ENCODE measurements at places on chromosomes 11 and 22. TPM values are rescaled to one million over a fixed set of nuclear protein-coding genes. Genes with fewer than 3 reads are reported as not detected.

DNA sequence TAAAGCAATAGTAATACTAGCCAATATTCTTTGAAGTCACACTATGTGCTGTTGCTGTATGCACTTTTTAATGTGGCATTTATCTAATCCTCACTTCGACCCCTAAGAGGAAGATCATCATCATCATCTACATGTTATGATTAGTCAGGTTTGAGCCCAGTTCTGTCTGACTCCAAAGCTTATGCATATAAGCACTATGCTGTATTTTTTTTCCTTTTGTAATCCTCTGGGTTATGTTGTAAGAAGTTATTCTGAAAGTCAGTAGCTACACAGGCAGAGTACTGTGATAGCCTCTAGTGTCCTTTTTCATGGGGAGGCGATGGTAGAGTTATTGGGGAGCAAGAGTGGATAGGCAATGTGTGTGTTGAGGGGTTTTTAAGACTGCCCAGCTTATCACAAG, 11.1 kb downstream of the MMP20 start:
- H3K36me3 ChIP-seq: no peaks in the 10 kb centered on the region
- H3K4me3 ChIP-seq: no peak overlapping the region
- no peak overlapping the region for H3K27ac ChIP-seq
- H3K27me3 ChIP-seq: no peaks in the 10 kb centered on the region
- H3K4me1 ChIP-seq: peaks cover 17% of the 10 kb centered on the region

GRCh38 chr22:44403602-44404329, 91.0 kb upstream of the SHISAL1 start:
- H3K4me1 ChIP-seq: no peaks in the 10 kb centered on the region
- H3K27ac ChIP-seq: no peak overlapping the region
- DNase-seq: no peak

XRCC6 gene
- 180 TPM for total RNA-seq

DNA sequence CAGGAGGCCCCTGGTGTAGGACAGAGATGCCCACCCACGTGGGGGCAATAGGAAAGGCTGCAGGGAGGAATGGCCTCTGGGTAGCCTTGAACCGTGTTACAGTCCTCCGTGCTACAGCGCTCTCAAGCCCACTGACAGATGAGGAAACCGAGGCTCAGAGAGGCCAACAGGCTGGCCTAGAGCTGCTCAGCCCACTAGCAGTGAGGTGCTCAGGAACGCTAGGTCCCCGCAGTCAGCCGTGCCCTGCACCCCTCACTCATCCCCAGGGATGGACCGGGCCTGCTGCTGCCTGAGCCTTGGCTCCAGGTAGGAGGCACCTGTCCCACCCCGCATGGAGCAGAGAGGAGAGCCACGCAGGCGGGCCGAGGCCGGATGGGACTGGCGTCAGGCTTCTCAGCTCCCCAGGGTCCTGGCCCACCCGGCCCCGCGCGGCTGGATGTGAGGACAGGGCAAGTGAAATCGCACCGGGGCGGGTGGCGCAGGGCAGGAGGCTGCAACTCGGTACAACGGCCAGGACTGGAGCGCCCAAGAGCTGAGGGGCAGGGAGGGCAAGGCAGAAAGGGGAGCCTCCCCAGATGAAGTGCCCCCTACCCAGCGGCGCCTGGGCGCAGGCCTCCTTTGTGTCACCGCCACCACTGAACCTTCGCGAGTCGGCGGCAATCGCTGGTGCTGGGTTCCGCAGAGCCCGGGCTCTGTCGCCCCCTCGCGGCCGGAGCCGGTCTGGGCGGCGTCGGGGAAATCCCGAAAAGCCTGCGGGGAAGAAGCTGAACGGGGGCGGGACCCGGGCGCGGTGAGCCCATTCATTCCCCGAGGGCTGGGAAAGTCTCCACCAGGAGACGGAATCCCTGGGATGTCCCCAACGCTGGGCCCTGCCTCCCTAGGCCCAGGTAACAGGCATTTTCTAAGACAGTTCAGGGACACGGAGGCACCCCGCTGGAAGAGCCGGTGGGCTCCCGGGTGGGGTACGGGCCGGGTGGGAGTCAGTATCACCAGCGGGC, 8.4 kb upstream of the SLC2A11 start:
- peak overlapping the region; percentile 40 for H3K4me3 ChIP-seq
- no peaks in the 10 kb centered on the region for H3K36me3 ChIP-seq
- DNase-seq: peak; percentile 89
- peaks cover 62% of the 10 kb centered on the region for H3K4me1 ChIP-seq
- no peaks in the 10 kb centered on the region for H3K27me3 ChIP-seq

- no peaks in the 10 kb centered on the region for H3K27me3 ChIP-seq
- no peak for DNase-seq
- no peak overlapping the region for H3K27ac ChIP-seq
- H3K4me3 ChIP-seq: no peak overlapping the region
Observed at GRCh38 chr11:75697906-75698581, 19.6 kb upstream of the MOGAT2 start.

- H3K27ac ChIP-seq: no peak overlapping the region
- no peaks in the 10 kb centered on the region for H3K27me3 ChIP-seq
- no peaks in the 10 kb centered on the region for H3K36me3 ChIP-seq
- no peak for DNase-seq
Observed at GRCh38 chr11:45674481-45675190, 9.2 kb upstream of the CHST1 start.

GRCh38 chr22:27065279-27065678, 407.9 kb downstream of the MIAT start:
- H3K4me3 ChIP-seq: no peak overlapping the region
- H3K4me1 ChIP-seq: no peaks in the 10 kb centered on the region
- DNase-seq: no peak
- no peaks in the 10 kb centered on the region for H3K27me3 ChIP-seq

- no peaks in the 10 kb centered on the region for H3K36me3 ChIP-seq
- no peak for DNase-seq
- H3K27me3 ChIP-seq: no peaks in the 10 kb centered on the region
- H3K27ac ChIP-seq: no peak overlapping the region
Observed at GRCh38 chr11:92384802-92385201, 160.2 kb downstream of the FAT3 start.

OR56A5 gene
- total RNA-seq: not detected

MRGPRF gene
- not detected for total RNA-seq

DNA sequence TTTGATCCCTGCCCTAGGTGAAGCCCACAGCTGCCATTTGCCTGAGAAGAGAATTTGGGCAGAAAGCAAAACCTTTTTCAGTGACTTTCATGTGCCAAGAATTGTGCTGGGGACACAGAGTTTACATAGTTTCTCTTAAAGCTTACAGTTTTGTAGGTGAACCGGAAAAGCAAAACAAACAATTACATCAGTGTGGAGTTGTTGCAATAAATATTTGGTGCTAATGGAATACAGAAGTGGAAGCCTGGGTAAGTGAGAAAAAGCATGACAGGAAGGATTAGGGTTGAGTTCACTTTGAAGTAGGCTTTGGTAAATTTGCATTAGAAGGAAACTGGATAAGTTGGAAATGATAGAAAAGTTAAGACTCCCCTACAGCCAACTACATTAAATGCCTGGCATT, 82.7 kb downstream of the RASSF10 start:
- H3K27me3 ChIP-seq: no peaks in the 10 kb centered on the region
- H3K4me1 ChIP-seq: no peaks in the 10 kb centered on the region
- no peak overlapping the region for H3K27ac ChIP-seq

GRCh38 chr11:122951211-122951610, 30.4 kb downstream of the BSX start:
- no peaks in the 10 kb centered on the region for H3K27me3 ChIP-seq
- H3K4me1 ChIP-seq: no peaks in the 10 kb centered on the region
- no peaks in the 10 kb centered on the region for H3K36me3 ChIP-seq
- no peak overlapping the region for H3K4me3 ChIP-seq
- H3K27ac ChIP-seq: no peak overlapping the region

- no peaks in the 10 kb centered on the region for H3K4me1 ChIP-seq
- DNase-seq: no peak
- no peak overlapping the region for H3K27ac ChIP-seq
- no peaks in the 10 kb centered on the region for H3K27me3 ChIP-seq
- H3K36me3 ChIP-seq: no peaks in the 10 kb centered on the region
Observed at GRCh38 chr11:34280945-34281872, 76.6 kb downstream of the ABTB2 start.

- peak; percentile 80 for DNase-seq
- peaks cover 28% of the 10 kb centered on the region for H3K4me1 ChIP-seq
- no peaks in the 10 kb centered on the region for H3K27me3 ChIP-seq
- no peak overlapping the region for H3K27ac ChIP-seq
- H3K4me3 ChIP-seq: no peak overlapping the region
- no peaks in the 10 kb centered on the region for H3K36me3 ChIP-seq
Observed at GRCh38 chr11:63572026-63572688, 9.0 kb upstream of the PLAAT2 start.

DNA sequence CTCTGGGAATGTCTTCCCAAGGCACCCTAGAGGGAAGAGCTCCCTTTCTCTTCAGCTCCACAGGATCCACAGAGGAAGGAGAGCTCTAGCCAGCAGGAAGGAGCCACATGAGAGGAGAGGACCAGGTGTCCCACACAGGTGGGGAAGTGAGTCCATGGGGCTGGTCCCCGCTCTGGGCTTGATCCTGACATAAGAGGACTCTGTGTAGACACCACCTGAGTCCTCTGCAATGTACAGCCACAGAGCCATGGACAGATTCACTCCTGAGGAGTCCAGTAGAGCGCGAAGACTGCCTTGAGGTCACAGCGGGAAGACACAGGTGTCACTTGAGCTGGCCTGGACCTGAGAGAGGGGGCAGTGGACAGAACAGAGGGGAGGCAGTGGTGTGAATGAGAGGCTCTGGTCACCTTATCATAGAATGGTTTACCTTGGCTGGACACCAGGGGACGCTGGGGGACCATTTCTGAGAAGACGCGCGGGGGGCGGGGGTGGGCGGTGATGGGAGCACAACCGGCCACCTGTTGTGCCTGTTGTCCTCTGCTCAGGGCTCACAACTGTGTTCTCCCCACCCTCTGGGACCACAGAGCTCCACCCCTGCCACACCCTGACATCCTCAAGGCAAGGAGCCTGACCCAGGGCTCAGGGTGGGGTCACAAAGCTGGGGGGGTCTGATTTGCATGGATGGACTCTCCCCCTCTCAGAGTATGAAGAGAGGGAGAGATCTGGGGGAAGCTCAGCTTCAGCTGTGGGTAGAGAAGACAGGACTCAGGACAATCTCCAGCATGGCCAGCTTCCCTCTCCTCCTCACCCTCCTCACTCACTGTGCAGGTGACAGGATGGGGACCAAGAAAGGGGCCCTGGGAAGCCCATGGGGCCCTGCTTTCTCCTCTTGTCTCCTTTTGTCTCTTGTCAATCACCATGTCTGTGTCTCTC, 128.2 kb downstream of the ZNF280B start:
- H3K36me3 ChIP-seq: no peaks in the 10 kb centered on the region
- H3K4me1 ChIP-seq: peaks cover 69% of the 10 kb centered on the region
- peak overlapping the region; percentile 60 for H3K27ac ChIP-seq
- peak overlapping the region; percentile 15 for H3K4me3 ChIP-seq
- H3K27me3 ChIP-seq: no peaks in the 10 kb centered on the region

- no peak overlapping the region for H3K27ac ChIP-seq
- no peaks in the 10 kb centered on the region for H3K27me3 ChIP-seq
- H3K4me3 ChIP-seq: no peak overlapping the region
- H3K4me1 ChIP-seq: no peaks in the 10 kb centered on the region
Observed at GRCh38 chr11:125179346-125179745, 14.8 kb downstream of the PKNOX2 start.

OR4D11 gene
- total RNA-seq: not detected

DNA sequence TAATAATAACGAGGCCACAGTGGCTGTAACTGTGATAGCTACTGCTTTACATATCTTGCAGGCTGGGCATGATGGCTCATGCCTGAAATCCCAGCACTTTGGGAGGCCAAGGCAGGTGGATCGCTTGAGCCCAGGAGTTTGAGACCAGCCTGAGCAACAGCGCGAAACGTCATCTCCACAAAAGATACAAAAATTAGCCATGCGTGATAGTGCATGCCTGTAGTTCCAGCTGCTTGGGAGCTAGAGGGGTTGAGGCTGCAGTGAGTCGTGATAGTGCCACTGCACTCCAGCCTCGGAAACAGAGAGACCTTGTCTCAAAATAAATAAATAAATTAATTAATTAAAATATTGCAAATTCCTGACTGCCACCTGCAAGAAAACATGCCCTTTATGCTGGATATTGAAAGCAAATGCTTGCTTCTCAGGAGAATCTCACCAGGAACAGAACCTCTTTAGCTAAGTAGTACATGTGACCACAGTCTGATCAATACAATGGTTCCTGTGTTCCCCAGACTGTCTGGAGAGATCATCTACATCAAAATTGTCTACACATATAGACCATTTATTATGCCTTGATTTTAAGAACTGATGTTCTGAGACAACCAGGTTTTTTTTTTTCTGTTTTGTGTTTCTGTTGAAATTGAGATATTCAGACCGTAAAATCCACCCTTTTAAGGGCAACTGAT, 6.3 kb downstream of the ZBTB3 start:
- H3K4me3 ChIP-seq: no peak overlapping the region
- H3K27me3 ChIP-seq: no peaks in the 10 kb centered on the region
- H3K27ac ChIP-seq: no peak overlapping the region
- peaks cover 4% of the 10 kb centered on the region for H3K4me1 ChIP-seq
- H3K36me3 ChIP-seq: peaks cover 16% of the 10 kb centered on the region

DNA sequence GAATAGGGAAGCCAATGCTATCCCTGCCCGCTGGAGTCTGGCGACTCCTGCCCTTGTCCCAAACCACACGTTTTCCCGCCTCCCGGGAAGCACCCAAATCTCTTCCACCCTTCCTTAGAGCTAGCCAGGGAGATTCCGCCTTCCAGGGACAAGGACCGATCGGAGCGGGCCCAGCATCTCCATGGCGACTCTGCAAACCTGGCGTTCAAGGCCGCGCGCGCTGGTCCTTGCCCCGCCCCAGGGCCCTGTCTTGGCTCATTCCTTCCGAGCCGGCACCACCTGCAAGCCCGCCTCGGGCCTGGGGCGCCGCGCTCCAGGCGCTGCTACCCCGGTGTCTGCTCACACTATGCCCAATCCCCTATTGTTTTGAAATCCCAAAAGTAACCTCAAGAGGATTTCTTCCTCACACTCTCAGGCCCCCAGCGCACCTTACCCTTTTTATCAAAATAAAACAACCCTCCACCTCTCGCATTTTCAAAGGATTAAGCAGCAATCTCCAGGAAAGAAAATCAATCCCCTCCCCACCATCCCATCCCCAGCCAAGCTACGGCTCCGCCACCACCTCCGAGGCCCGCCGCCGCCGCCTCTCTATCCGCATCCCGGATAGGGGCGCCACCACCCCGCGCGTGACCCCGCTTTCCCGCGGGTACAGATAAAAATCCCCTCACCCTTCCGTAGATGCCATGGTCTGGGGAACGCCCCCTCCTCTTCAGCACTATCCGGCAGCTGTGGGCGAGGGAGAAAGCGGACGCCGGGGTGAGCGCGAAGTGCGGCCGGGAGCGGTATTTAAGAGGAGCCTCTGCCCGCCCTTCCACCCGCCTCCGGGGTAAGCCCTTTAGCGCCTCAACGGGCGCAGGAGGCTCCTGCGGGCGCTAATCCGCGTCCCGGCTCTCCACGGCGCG, 825 bp downstream of the SLC1A2 start:
- no peaks in the 10 kb centered on the region for H3K36me3 ChIP-seq
- no peak overlapping the region for H3K27ac ChIP-seq
- peaks cover 19% of the 10 kb centered on the region for H3K4me1 ChIP-seq
- no peak overlapping the region for H3K4me3 ChIP-seq
- no peak for DNase-seq
- H3K27me3 ChIP-seq: peaks cover 46% of the 10 kb centered on the region

ACRV1 gene
- not detected for total RNA-seq
